CD4-positive, CD25-positive, alpha-beta regulatory T cell (primary cell): ENCODE measurements at places on chromosomes 2 and 18.

DNA sequence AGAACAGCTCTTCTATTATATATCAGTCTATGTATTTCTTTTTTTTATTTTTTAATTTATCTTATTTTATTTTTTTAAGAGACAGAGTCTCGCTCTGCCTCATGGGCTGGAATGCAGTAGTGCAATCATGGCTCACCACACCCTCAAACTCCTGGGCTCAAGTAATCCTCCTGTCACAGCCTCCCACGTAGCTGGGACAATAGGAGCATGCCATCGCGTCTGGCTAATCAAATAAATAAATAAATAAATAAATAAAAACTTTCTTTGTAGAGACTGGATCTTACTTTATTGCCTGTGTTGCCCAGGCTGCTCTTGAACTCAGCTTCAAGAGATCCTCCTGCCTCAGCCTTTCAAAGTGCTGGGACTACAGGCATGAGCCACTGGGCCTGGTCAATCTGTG is 117.0 kb downstream of the RBMS1 start:
- no peak for DNase-seq

GRCh38 chr2:8119782-8120505 is 561.9 kb upstream of the ID2 start:
- DNase-seq, result no peak

DNA sequence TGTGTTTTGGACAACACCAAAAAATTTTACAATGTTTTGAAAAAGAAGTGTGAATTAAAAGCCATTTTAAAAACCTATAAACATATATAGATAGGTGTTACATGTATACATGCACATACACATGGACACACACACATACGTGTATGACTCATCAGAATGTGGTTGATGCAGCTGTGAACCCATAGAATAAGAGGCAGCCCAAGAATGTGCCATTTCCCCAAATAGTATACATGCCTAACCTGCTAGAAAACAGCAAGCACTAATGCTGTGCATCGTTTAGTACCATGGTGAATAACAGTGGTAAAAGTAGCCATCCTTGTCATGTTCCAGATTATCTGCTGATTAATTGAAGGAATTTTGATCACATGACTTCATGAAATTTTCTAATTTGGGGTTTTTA is 149.0 kb downstream of the DSEL start:
- DNase-seq, result no peak

GRCh38 chr18:22296304-22296703 is 121.4 kb downstream of the CTAGE1 start:
- DNase-seq, result no peak

DNA sequence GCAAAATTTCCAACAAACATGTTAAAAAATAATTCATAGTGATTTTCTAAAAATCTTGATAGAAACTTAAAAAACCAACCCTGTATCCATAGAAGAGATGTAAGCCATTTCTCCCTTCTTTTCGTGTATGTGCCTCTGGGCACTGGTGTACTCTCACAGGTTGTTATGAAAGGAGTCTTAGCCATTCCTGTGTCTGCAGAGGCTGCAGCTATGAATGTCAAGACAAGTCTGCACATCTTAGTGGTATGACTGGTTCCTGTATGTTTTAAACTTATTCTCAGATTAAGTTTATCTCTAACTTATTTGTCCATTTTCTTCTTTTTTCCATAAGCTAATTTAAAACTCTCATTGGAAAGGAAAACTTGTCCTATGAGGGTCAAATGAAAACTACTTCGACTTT is 84.0 kb downstream of the DPP4 start:
- DNase-seq, result no peak

- peak; percentile 3 for DNase-seq
These were observed 848 bp downstream of the FAM124B start for GRCh38 chr2:224400886-224401632.

DNA sequence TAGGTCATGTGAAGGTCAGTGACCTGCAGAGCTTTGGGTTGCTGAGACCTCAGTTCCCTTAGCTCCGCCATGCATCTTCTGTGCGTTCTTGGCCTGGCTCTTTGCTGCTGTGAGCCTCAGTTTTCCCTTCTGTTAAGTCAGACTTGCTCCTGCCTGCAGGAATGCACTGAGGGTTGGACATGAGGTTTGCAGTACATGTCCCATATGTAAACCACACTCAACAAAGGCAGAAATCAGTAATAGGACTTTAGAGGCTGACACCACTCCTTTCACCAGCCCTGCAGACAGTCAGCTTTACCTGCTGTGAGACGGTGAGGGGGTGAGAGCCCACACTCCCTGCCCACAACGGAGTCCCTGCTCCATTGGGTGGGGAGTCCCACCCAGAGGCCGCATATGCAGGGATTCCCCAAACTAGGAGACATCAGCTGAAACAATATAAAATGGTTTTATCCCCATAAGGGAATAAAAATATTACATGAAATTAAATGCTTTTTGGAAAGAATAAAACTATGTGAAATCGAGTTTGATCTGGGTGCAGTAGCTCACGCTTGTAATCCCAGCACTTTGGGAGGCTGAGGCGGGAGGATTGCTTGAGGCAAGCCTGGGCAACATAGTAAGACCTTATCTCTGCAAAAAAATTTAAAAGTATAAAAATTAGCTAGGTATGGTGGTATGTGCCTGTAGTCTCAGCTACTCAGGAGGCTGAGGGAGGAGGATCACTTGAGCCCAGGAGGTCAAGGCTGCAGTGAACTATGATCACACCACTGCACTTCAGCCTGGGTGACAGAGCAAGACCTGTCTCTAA is 55.1 kb downstream of the MYO7B start:
- no peak for DNase-seq

GRCh38 chr2:205892251-205892655 is 193.7 kb downstream of the INO80D start:
- DNase-seq, result no peak

GRCh38 chr2:129201696-129202095 is 777.8 kb upstream of the RAB6C start:
- DNase-seq, result no peak

DNA sequence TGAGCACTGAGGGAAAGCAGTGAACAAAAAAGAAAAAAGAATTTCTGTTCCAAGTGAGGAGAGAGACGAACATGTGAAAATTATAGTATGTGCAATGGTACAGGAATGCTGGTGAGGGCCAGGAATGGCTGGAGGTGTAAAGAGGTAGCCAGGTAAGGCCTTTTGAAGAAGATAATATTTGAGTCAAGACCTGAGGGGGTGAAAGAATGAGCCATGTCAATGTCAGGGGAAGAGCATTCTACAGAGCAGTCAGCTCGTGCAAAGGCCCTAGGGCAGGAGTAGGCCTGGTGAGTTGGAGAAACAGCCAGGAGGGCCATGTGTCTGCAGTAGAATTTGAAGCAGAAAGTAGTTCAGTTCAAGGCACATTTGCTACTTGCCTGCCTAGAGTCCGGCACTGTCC is 12.4 kb upstream of the RPL31 start:
- no peak for DNase-seq

GRCh38 chr2:140122001-140122400 is 1341.8 kb upstream of the NXPH2 start:
- DNase-seq, result no peak

DNA sequence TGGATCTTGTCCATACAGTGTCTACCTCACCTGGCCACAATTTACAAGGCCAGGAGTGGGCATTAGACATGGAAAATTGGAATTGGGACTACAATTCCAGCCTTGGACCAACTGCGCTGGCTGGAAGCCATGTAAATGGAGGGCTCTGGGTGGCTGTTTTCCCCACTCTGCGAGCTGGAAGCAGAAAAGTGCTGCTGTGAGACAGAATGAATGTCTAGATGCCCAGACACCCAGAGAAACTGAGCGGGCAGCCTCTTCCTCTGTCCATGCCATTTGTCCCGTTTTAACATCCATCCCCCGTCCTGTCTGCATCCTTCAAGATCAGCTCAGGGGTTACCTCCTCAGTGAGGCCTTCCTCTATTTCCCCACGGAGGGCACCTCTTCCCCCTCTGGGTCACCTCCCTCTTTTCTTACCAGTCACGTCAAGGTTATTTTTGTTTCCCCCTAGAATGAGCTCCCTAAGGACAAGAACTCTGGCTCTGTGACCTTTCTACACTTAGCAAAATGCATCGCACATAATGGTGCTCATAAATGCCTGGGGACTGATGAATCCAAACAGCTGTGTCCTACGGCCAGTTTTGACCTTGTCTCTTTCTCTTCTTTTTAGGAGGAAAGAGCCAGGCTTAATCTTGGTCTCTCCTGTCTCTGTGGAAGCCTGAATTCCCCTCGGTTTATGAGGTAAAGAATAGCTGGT is 41.2 kb downstream of the MCFD2 start:
- no peak for DNase-seq

DNA sequence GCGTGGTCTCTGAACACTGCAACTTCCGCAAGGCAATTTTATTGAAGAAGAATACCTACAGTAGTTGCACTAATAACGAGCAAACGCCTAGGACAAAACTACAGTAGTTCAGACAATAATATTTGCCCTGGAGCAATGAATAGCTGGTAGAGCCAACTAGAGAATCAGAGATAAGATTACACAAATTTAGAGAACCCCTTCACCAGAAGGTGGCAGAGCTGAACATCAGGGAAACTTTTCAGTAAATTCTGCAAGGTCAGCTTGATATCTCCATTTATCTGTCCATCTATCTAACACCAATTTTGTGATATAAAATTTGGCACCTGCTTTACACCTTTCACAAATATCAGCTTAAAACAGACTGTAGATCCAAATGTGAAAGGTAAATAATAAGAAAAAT is 43.8 kb downstream of the CDH19 start:
- DNase-seq, result no peak

DNA sequence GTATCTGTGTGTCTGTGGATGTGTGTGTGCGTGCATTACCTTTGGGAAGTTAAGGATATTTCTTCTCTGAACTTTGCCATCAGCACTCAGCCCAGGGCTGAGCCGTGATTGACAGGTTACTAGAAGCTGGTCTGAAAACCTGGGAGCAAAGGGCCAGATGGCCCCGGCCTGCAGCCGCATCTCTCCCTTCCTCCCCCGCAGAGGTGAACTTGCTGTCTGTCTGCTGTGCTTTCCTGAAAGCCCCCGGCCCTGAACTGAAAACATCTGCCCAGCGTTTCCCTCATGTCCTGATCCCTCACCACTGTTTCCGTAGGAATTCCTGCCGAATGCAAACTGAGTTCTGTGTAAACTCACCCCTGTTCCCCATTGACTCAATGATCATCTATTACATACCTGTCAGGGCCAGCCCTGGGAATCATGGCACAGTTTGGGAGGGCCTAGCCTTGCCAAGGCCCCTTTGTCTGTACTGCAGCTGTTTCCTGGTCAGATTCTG is 45.8 kb downstream of the MYCN start:
- DNase-seq, result no peak

- DNase-seq, result no peak
These were observed 20.0 kb downstream of the CCDC138 start for GRCh38 chr2:108806371-108807113.
